ENCODE measurements at places on chromosomes 3 and 15. TPM values are rescaled to one million over a fixed set of nuclear protein-coding genes. Genes with fewer than 3 reads are reported as not detected.

Gene CCDC13
- 0.32 TPM for total RNA-seq

Gene SEMA3B
- total RNA-seq = 1.1 TPM

Gene GPR156
- 0.35 TPM for total RNA-seq

Gene GOLGA8K
- total RNA-seq = 0.14 TPM

Gene SLC6A20
- total RNA-seq = 0.51 TPM

Gene GRIP2
- total RNA-seq = 0.81 TPM

Gene CGNL1
- total RNA-seq = 0.35 TPM

Gene SMCO1
- total RNA-seq = not detected

Gene KNG1
- not detected for total RNA-seq

Gene ITIH1
- not detected for total RNA-seq
